ENCODE measurements at places on chromosomes 7 and 10. TPM values are rescaled to one million over a fixed set of nuclear protein-coding genes. Genes with fewer than 3 reads are reported as not detected.

GPR37 gene
- 1.3 TPM for total RNA-seq

CUL2 gene
- total RNA-seq = 32.4 TPM

CALML3 gene
- total RNA-seq = not detected

NKX1-2 gene
- total RNA-seq = 0.15 TPM

C7orf57 gene
- 3.2 TPM for total RNA-seq

ABCB1 gene
- 0.67 TPM for total RNA-seq

DNA sequence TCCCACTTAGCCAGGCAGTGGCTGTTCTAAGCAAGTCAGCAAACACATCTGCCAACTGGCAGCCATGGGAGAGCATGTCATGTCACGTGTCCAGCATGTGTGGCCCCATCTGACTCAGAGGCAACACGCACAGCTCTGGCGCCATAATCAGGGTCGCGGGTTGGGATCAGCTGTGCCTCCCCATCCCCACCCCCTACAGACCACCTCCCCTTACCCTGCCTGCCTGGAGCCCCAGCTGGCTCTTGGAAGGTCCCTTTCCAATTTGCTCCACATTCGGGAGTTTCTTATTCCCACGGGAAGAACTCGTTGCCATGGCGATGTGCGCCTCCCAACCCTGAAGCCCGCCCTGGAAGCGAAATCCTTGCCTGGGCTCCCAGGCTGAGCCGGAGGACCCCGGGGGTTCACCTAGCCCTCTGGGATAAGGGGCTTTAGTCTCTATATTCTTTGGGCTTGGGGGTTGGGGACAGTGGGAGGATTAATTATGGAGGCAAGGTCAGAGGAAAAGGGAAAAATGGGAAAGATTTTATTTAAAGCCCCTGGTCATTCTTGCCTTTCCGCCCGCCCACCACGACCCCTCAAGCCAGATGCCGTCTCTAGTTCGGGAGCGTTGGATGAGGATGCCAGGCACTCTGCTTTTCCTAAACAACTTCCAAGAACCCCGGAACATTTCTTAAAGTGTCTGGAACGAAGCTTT is 283.7 kb downstream of the ZEB1 start:
- DNase-seq = no peak

DNA sequence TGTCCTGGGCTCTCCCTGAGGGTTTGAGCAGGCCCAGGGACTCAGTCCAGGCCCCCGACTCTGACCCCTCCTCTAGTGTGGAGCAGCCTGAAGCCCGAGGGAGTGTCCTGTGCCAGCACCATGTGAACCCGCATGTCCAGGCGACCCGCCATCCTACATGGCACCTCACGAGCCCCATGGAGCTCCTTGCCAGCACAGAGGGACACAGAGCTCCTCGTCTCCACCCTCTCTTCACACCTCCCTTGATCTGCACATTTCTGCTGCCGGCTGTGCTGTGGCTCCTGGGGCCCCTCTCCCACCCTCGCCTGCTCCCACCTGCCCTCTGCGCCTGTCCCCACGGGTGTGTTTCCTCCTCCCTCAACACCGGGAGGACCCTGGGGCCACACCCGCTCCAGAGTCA is 103.5 kb downstream of the ADARB2 start:
- no peak for DNase-seq

- no peak for DNase-seq
Measured at GRCh38 chr7:117810642-117811512, 62.4 kb downstream of the CTTNBP2 start.

GRCh38 chr10:59276919-59277318 is 85.4 kb downstream of the FAM13C start:
- no peak for DNase-seq

GRCh38 chr7:96558530-96558929 is 151.1 kb downstream of the SEM1 start:
- no peak for DNase-seq

DNA sequence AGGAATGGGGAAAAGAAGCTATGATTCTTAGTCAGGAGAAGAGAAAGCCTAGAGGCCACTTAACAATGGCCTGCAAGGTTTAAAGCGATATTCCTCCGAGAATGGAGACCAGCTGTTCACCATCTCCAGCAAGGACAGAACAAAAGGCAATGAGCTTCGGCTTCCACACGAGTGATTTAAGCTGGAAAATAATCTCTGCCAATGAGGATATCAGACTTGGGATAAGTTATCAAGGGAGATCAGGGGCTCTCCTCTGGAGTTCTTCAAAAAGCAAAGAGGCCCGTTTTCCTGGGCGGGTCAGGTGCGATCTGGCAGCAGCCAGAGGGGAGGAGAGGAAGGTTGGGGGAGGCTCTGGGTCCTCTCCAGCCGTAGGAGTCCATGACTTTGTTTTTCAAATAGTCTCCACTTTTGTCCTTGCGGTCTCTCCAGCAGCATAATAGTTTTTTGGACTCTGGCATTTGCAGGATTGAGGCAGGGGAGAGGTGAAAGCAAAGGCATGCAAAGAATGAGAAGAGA is 211.3 kb downstream of the SKIDA1 start:
- DNase-seq = no peak

DNA sequence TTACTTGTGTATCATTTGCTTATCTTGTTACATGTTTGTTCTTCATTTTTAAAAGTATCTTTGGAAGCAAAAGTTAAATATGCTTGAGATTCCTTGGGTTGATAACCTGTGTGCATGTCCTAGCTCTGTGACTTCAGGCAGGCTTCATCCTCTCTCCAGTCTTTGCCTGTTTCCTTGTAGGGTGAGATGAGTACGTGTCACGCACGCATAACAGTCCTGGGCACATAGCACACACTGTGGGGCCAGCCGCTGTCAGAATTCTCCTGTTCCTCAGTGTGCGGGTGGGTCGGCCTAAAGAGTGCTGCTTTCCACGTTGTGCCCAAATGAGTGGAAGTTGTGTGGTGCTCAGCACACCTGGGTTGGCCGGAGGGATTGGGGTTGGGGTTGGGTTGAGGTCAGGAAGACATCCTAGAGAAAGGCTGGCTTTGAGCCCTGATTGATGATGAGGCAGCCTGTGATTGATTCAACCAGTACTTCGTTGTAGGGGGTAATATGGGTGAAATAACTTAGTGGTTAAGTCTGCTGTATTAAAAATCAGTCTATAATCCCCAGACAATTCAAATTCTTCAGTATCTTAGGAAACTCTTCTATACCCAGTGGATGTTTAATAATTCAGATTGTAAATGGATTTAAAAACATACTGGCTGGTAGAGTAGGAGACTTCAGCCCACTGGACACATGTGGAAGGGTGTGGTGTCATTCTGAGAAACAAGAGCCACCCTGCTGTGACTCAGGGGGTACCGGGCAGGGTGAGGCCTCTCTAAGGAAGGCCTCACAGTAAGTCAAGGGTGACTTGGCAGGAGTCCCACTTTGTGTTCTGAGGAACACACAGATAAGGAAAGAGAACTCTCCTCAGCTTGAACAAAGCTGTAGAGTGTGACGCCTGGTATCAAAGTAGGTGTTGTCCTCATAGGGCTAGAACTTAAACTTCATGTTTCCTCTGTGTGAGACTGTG is 54.8 kb downstream of the DAGLB start:
- no peak for DNase-seq
